ENCODE measurements at places on chromosomes 16 and 17.

GRCh38 chr17:40063187-40063771, 514 bp downstream of the THRA start:
- DNase-seq: no peak

DNA sequence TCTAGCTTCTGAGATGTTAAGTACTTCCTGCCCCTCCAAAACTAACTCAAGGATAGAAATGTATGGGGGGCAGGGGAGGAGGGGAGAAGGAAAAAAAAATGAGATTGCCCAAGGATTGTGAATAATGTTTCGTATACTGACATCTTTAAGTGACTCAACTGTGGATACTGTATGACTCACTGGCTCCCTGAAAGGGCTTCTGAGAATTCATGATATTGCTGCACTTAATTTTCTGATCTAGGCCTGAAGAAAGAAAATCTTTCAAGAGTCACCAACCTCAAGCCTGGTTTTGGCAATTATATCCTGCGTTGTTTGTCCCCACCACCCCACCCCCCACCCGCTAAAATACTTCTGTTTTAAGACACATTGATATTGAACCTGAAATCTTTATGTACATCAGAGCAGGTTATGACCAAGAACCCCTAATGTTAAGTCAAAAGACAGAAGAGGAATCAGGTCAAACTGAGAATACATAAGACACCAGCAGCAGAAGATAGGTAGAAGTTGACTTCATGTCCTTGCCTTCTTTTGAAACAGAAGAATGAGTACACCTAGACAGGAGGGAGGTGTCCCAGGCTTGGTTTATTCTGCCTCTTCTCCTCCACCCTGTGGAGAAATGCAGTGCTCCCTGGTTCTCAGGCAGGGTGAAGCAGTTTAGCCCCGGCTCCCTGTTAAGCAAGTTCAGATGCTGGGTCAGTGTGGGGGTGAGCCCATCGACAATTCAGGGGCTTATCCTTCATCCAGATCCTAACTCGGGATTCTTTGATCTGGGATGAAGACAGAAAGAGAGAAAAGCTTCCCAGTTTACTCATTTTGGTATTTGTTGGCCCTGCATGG, 3.3 kb upstream of the FBXL20 start:
- DNase-seq: no peak

GRCh38 chr17:79160980-79161636, 86.5 kb downstream of the ENGASE start:
- no peak for DNase-seq

DNA sequence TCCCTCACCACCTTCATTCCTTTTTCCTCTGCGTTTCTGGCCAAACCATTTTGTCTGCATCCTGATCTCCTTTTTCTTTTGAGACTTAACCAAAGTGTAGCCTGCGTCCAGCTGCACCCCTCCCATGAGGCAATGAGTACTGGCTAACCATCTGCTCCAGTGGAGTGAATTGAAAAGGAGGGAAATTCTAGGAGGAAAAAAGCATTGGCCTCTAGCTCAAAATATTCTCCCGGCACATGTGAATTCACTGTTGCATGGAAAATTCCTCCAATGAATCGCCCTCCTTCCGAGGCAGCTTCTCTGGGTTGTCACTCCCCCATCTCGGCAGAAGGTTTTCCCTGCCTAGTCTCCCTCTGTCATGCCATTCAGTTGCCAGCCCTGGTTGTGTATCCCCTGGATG, 5.6 kb downstream of the RAP1GAP2 start:
- DNase-seq: no peak

DNA sequence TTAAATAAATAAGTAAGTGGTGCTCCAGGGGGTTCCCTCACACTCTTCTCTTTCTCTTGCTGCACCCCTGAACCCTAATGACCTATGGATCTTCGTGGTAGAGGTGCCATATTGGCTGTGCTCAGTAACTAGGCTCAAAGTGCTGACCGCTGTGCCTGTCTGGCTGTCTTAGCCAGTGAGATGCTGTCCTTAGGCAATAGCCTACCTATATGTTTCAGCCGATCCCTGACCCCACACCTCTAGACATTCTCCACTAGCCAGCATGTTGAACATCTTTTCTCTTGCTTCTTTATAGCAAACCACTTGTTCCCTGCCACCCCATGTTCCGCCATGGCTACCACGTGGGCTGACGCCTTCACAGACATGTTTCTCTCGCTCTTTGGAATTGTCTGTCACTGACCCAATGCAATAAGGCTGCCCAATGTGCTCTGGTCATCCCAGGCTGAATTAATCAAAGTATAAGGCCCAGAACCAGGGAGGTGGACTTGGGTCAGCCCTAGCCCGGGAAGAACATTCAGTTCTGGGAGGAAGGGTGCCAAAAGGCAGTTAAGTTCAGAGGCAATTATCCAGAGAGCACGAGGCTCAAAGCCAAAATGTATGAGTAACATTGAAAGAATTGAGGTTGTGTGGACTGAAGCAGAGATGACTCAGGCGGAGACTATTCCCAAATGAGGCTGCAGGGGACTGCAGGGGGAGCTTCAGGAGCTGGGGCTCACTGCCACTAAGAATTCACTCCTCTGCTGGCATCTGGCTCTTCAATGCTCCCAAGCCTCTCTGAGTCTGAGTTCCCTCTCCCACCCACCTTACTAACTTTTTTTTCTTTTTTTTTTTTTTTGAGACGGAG, 28.7 kb upstream of the TNRC6A start:
- peak; percentile 70 for DNase-seq

DNA sequence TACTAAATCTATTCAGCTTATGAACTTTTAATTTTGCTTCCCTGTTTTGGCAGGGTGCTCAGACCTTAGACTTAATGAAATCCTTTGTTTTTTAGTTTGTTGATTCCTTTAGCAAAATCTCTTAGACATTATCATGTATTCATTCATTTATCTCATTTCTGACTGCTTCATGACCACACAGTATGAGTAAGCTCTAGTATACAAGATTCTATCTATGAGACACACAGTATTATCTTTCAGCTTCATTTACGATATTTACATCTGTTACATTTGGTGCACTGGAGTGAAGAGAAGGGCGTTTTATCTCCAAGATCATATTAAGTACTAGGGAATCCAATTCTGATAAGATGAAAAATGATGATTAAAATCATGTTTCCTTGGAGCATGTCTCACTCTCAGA, 448.1 kb upstream of the CA10 start:
- no peak for DNase-seq

- DNase-seq: no peak
These were observed 154.6 kb upstream of the CIBAR2 start for GRCh38 chr16:85266857-85267256.

GRCh38 chr17:39084558-39084957, 66.9 kb downstream of the PLXDC1 start:
- DNase-seq: no peak

DNA sequence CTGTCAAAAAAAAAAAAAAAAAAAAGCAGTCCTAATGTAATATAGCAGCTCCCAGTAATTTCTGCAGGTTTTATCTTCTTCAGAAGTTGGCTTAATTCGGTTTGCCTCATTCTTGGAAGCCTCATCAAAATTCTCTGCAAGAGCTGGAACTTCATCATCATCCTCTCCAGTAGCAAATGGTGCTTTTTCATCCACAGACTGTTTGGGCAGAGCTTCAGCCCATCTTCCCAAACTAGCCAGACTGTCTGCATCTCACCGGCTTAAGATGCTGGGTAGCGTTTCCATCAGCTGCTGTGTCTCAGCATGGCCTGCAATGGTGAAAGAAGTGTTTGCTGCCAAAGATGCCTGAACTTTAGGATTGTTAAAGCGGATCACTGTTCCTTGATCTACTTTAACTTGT, 112.6 kb downstream of the AIPL1 start:
- DNase-seq: no peak

- no peak for DNase-seq
These were observed 81.2 kb downstream of the CREBBP start for GRCh38 chr16:3799354-3799753.

- DNase-seq: no peak
These were observed 19.3 kb upstream of the SLC35G3 start for GRCh38 chr17:35213412-35213940.

DNA sequence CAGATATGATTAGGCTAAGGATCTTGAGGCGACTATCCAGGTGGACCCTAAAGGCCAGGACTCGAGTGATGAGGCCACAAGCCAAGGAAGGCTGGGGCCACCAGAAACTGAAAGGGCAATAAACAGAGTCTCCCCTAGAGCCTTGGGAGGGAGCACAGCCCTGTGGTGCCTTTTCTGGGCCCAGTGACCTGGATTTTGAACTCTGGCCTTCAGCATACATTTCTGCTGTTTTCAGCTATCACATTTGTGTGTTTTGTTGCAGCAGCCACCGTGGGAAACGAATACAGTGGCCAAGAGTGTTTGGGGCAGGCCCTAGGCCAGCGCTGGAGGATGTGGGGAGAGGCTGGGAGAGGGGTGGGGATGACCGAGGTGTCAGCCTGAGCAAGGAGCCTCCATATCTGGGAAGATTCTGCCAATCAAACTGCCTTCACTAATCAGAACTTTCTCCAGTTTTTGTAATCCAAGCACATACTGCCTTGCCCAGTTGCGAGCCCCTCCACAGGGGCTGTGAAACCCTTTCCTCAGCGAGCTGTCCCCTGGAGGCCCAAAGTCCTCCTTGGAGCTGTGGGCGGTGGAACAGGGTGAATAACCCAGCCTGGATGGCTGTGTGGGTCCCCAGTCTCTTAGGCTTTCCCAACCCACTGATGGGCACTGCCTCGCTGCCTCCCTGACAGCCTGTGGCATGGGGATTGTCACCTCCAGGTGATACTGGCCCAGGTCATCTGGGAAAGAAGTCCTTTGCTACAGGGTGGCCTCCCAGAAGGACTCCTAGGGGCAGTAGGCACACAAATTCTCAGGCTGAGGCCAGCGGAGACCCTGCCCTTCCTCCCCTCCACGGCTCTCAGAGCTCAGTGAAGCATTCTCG, 16.8 kb downstream of the B9D1 start:
- no peak for DNase-seq

DNA sequence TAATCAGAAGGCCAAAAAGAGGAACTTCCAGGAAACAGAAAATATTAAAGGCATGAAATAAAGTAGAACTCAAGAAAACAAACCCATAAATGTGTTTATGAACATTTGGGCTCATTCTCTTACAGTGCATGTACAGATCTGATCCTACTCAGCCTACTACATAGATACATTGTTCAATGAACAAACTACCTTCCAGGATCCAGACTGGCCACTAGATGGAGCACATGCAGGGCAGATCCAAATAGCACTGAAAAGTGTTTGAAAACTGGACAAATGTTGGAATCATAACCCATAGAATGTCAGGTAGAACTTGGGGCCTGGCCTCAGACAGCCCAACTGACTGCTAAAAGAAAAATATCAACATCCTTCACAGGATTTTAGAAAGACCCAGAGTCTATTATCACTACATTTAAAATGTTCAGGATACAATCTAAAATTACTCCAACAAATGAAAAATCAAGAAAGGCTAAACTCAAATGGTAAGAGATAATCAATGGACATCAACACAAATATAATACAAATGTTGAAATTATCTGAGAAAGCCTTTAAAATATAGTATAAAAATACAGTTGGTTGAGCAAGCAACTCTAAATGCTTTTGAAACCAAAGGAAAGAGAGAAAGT, 122.4 kb upstream of the NUDT7 start:
- DNase-seq: no peak

GRCh38 chr17:82694647-82695046, 3.9 kb downstream of the RAB40B start:
- DNase-seq: no peak

DNA sequence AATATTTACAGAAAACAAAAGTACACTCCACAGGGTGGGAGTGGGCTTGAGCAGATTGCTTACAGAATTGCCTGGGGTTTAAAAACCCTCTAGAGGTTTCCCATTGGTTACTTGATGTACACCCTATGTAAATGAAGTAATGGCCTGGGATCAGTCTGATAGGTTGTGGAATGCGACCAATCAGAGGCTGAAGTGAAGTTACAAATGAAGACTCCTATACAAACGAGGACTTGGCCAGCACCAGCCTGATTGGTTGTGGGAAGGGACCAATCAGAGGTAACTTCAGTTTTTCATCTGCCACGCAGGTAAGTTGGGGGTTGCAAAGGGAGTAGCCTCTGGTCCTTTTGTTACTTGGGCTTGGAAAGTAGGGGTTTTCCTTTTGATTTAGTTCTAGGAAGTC, 8.8 kb downstream of the EEF2K start:
- DNase-seq: no peak

- no peak for DNase-seq
These were observed 13.6 kb downstream of the VASN start for GRCh38 chr16:4385066-4385788.
